Right renal cortex interstitium (tissue), 3 donors: ENCODE measurements at places on chromosomes 4 and X. TPM values are rescaled to one million over a fixed set of nuclear protein-coding genes. Genes with fewer than 3 reads are reported as not detected.

The TNIP3 gene
- polyA plus RNA-seq, result 1.9 TPM

The UNC5C gene
- 36.8 TPM for polyA plus RNA-seq

The ACSL1 gene
- 74.8 TPM for polyA plus RNA-seq

The HDAC6 gene
- polyA plus RNA-seq, result 140 TPM

The ZMAT1 gene
- polyA plus RNA-seq, result 23.1 TPM

The OPRPN gene
- not detected for polyA plus RNA-seq

The HTATSF1 gene
- polyA plus RNA-seq, result 121 TPM

The ERVMER34-1 gene
- 4.5 TPM for polyA plus RNA-seq

The YY2 gene
- polyA plus RNA-seq, result 2.5 TPM

The UGT2A1 gene
- 0.40 TPM for polyA plus RNA-seq

- DNase-seq, result no peak
Observed at GRCh38 chrX:64427787-64428186, 32.5 kb upstream of the MTMR8 start.

DNA sequence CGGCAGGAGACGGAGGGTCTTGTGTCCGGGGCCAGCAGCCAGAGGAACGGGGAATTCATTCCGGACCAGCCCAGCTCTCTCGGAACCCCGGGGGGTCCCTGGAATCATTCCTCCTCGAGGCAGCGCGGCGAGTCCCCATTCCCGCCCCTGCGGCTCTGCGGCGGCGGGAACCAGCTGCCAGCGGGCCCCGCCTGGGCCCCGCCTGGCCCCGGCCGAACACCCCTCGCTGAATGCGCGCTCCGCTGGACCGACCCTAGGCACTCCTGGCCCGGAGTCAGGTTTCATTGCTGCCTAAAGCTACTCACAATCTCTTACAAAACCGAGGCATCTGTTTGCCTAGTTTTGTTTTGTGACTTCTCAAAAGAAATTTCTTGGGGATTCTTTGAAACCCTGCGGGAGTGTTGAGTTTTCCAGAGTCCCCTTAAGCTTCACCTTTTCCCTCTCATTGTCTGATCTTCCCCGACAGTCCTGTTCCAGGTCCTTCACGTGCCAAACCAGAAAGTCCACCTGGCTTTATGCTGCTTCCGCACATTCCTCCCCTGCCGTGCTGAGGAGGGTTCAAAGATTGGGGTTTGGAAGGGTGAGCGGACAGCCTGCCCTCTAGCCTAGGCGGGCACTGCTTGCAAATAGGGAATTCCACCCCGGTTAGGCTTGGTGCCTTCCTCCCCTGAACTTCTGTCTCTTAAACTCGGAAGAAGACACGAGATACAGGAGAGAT, 789 bp downstream of the ARHGAP10 start:
- DNase-seq, result peak; percentile 63

DNA sequence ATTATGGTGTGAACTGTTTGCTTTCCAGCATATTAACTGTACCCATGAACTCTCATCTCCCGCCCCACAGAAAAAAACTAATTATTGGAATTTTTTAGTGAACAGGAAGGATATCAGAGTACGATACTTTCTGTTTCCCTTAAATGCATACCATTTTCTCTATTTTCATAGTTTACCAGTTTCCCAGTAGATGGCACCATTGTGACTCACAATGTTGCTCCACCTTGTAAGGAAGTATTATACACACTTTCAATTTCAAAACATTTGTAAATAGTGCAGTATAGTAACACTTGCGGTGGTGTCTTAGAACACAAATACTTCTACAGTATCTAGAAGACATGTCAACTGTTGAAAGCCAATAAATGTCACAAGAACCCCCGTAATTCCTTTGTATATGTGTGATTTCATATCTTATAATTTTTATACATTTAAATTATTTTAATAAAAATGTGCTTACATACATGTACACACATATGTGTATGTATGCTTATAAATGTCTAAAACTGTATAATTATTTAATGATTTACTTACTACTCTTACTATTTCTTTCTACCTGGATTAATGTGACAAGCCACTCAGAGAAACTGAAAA, 167.3 kb downstream of the SLIT2 start:
- no peak for DNase-seq

DNA sequence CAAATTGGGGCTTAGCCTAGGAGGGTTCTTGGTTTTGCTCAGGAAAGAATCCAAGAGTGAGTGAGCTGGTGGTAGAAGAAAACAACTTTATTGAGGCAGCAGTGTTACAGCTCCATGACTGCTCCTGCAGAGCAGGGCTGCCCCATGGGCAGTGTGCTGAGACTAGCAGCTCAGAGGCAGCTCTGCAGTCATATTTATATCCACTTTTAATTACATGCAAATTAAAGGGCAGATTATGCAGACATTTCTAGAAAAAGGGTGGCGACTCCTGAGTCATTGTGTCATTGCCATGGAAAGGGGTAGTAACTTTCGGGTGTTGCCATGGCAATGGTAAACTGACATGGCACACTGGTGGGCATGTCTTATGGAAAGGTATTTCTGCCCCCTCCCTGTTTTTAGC, 202.2 kb downstream of the CLCN4 start:
- no peak for DNase-seq

- no peak for DNase-seq
Observed at GRCh38 chr4:172543249-172543648, 625.4 kb upstream of the GALNT7 start.

GRCh38 chr4:106355193-106355592, 13.4 kb downstream of the GIMD1 start:
- no peak for DNase-seq

- peak; percentile 31 for DNase-seq
Observed at GRCh38 chrX:1248331-1249061, 20.1 kb upstream of the CSF2RA start.

- no peak for DNase-seq
Observed at GRCh38 chrX:118198577-118198976, 82.0 kb upstream of the KLHL13 start.

- DNase-seq, result no peak
Observed at GRCh38 chr4:48851651-48852050, 20.8 kb downstream of the OCIAD1 start.

DNA sequence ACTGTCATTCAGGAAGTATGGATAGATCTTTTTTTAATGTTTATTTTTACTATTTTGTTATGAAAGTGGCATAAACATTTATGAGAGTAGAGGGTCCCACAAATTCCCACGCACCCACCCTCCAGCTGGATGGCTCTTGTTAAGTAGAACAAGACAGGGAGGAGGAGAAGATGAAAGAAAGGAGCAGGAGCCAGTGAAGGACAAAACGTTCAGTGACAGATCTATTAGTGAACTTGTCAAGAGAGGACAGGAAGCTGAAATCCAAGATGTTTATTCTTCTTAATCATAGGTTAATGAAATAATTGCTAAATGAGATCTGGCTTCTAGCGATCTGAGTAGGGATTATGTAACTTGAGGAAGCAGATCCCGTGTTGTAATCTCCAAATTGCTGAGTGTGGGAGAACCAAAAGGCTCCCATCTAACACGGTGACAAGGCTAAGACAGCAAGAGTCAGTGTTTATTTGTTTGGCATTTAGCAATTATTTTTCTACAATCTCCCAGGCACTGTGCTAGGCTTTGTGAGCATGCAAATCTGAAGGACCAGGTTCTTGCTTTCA, 162.5 kb downstream of the SHROOM3 start:
- DNase-seq, result no peak

DNA sequence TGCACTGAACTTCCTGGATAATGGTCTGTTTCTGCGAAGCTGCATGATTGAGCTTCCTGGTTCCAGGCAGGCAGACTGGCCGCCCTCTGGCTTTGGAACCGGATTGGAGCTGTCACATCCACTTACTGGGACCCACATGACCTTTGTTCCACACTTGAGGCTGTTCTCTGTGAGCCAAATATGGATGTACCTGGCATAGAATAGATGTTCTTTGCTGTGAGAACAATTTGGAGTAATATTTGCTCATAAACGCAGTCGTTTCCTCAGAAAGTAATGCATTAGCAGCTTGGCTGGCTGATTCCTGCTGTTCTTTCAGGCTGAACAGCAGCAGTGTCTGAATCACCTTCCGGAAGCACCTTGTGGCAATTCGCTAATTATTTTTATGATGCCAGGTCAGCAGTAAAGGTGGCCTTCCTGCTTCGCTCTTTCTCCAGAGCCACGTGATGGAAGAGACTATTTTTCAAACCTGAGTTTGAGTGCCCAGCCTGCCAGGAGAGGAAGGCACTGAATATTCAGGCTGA, 78.1 kb upstream of the BOD1L1 start:
- peak; percentile 6 for DNase-seq

DNA sequence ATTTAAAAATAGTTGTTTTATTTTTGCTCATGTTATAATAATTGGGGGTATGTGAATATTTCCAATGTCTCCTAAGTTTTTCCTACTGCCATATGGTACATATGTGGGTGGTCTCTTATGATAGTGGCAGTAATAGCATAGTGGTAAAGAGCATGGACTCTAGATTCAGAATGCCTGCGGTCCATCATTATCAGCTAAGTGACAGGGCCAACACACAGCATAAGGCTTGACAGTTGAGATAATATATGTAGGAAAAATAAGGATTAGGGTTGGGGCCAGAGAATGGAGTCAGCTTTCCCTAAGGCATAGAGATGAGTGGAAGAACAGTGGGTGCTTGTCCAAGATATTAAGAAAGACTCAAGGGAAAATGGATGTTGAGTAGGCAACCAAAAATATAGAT, 2707.5 kb downstream of the PCDH7 start:
- no peak for DNase-seq

DNA sequence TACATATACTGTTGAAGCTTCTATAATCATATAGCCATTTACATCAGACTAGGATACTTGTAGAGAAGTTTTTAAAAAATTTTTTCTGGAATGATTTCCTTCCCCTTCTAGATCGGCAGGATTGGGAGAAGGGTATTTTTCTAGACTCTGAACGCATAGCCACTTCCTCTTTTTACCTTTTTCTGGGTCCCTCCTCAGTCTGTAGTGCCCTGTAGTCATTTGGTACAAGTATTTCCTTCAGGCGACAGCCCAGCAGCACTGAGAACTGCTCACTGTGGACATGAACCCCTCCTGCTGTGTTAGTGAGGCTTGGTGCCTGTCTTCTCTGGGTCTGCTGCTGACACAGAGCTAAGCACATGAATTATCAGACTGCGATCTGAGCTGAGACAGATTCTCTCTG, 255.4 kb downstream of the ARHGAP10 start:
- DNase-seq, result no peak

- no peak for DNase-seq
Observed at GRCh38 chr4:40307627-40308497, 27.3 kb upstream of the CHRNA9 start.

DNA sequence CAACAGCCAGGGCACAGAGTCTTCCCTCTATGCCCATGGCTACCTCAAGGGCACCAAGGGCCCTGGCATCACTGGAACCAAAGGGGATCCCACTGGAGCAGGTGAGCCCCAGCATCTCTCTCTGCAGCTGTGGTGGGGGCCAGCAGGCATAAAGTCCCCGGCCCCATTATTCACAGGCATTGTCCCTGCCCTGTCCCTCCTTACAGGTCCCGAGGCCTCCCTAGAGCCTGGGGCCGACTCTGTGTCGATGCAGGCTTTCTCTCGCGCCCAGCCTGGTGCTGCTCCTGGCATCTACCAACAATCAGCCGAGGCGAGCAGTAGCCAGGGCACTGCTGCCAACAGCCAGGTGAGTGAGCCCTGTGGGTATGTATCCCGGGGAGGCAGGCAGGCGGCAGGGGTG, 12.3 kb upstream of the UBA1 start:
- no peak for DNase-seq

DNA sequence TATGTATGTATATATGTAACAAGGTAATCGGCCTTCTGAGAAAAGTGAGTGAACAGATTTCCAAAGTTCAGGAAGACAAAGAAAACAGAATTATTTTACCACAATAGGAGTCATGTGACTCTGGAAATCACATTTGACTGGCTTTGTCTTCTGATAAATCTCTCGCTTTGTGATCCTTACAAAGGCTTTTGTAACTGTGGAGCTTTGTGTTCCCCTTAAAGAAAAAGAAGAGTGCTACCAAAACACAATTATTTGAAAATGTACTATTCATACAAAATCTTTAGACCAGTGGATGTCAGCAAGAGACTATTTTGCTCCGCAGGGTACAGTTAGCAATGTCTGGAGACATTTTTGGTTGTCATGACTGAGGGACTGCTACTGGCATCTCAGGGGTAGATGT, 238.8 kb downstream of the LDB2 start:
- DNase-seq, result no peak

- DNase-seq, result no peak
Observed at GRCh38 chrX:52271206-52271605, 86.5 kb downstream of the MAGED4 start.

GRCh38 chr4:183105092-183105491, 6.0 kb downstream of the WWC2 start:
- no peak for DNase-seq

DNA sequence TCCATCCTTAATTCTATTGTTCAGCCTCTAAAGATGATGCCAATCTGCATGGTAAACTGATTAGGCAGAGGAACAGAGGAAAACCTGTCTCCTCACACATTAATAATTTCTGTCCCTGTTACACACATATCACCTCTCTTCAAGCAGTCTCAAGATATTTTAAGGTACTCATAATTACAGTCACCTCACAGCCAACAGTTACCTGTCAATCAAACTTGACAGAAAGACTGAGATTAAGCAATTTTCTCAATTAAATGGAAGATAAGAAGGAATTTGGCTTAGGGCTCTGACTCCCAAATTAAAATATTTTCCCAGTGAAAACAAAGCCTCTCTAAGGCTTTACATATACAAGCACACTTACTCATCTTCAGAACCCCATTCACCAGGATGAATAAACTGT, 85.2 kb downstream of the MAPK10 start:
- DNase-seq, result no peak

DNA sequence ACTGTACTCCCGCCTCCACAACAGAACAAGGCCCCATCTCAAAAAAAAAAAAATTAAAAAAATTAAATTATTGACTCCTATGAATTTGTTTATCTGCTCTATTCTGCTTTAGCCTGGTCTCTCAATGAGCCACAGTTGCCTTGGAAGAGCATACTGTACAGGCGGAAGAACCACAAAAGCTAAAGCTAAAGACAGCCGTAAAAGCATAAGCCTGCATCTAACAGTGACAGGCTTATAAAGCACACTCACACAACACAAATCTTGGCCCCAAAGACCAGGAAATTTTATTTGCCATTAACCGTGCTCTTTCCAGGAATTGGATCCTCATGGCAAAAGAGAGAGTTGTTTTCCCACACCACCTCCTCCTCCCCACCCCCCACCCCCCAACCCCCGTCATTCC, 53.5 kb upstream of the KLF3 start:
- DNase-seq, result no peak

DNA sequence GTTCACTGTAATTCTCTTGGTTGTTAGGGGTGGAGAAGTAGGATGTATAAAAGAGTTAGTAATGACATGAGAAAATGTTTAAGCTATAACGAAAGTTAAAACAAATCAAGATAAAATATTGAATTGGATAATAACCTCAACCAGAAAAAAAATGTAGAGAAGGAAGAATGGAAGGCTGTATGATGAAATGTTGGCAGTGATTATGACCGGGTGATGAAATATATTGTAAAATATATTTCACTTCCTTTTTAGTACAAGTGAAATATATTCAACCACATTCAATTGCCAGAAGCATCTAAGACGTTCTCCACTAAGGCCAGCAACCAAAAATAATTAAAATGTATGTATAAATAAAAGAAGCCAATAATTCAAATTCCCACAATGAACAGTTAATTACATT, 309.3 kb upstream of the FGF13 start:
- DNase-seq, result no peak

GRCh38 chr4:123821861-123822260, 425.3 kb downstream of the SPRY1 start:
- no peak for DNase-seq

GRCh38 chr4:168945291-168945690, 64.8 kb downstream of the CBR4 start:
- no peak for DNase-seq

GRCh38 chr4:61740886-61741285, 540.8 kb downstream of the ADGRL3 start:
- DNase-seq, result no peak

GRCh38 chr4:133390198-133390855, 241.2 kb downstream of the PCDH10 start:
- DNase-seq, result no peak
